ENCODE measurements at places on chromosomes 2 and 18.

GRCh38 chr2:20423847-20424246 lies 23.0 kb upstream of the RHOB start:
- DNase-seq, result no peak

DNA sequence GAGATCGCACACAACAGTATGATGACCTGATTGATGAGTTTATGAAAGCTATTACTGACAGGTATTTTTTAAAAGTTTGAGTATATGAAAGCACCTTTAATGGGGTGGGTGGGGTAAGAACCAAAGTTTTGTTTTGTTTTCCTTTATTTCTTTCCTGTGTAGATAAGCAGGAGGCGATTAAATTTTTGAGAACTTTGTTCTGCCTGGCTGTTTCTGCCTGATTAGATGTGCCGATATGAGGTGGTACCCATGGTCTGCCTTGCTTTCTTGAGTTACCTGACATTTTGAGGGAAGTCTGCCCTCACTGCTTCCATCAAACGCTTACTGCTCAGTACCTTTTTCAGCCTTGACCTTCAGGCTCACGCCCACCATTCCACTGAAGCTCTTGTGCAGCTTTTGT lies 39.2 kb downstream of the ME2 start:
- no peak for DNase-seq

DNA sequence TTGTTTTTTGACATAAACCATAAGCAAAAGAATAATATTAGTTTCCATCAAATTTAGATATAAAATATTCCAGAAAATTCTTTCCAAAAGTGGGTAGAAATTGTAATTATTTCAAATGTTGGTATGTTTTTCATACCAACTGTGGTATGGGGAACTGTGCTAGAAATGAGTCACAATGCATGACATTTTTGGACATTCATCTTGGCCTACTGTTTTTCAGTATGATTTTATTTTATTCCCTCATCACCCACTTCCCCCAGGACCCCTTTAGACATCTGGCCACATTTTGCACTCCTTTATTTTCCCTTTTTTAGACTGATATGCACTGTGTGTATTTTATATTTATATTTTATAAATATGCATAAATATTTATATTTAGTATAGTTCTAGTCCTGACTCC lies 97.1 kb downstream of the DPP4 start:
- no peak for DNase-seq

- DNase-seq, result no peak
Measured at GRCh38 chr2:197919487-197919886, 115.1 kb downstream of the PLCL1 start.

GRCh38 chr18:68742206-68742605 lies 27.3 kb upstream of the TMX3 start:
- DNase-seq, result no peak

- no peak for DNase-seq
Measured at GRCh38 chr2:238499731-238500580, 73.2 kb downstream of the ASB1 start.

DNA sequence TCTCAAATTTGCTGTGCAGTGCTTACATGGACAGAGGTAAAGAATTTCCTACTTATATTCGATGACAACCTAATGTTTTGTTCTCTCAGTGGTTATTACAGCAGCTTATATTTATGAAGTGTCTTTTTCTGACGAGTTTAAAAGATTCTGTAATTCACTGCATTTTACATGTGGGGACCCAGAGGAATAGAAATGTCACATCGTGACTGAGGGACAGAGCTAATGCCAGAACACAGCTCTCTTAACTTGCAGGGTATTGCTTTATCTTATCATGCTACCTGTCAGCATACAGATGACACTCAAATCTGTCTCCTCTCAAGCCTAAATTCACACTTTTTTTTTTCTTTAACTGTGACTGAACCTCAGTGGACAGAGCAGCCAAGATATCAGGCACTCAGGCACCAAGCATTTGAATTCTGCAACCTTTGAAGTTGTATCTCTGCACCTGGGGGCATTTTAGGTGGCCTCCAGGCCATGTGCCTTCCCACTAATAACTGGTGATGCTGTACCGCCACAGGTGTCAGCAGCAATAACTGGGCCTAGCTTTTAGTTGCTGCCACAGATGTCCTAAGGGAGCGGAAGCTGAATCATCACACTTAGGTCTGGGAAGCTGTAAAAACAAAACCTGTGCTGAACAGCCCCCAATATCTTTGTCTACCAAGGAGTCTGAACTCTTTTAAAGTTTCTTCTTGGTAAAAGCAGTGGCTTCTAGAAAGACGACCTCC lies 315.8 kb upstream of the NRP2 start:
- DNase-seq, result no peak

- DNase-seq, result no peak
Measured at GRCh38 chr18:23893653-23894052, 120.9 kb upstream of the TTC39C start.

DNA sequence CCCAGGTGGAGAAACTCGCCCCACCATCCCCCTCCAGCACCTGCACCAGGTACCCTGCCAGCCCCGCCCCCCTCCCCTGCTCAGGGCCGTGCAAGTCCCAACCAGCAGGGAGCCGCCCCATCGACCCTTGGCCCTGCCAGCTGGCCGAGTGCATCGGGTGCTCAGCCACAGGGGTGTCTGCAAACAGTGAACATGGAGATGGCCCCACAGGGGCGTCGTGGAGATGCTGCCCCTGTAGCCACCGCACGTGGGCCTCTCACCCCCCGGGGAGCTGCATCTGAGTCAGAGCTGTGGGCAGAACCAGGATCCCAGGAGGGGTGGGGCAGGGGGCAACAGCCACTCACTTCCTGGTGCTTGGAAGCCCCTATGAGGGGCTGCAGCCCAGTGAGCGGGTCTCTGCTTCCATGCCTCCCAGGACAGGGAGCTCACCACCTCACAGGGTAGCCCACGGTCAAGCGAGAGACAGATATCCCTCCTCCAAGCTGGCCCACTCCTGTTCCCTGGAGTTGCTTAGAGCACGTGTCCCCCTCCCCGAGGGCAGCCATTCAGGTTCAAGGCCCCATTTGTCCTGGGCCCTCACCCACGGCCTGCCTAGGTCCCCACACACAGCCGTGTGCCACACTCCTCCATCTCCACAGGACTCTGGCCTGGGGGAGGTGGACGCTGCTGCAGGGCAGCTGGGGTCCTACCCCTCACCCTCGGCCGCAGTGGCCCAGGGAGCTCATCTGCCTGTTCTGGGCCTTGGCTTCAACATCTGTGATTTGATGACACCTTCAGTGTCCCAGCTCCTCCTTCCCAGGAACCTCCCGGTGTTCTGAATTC lies 1.1 kb upstream of the MAB21L4 start:
- no peak for DNase-seq

DNA sequence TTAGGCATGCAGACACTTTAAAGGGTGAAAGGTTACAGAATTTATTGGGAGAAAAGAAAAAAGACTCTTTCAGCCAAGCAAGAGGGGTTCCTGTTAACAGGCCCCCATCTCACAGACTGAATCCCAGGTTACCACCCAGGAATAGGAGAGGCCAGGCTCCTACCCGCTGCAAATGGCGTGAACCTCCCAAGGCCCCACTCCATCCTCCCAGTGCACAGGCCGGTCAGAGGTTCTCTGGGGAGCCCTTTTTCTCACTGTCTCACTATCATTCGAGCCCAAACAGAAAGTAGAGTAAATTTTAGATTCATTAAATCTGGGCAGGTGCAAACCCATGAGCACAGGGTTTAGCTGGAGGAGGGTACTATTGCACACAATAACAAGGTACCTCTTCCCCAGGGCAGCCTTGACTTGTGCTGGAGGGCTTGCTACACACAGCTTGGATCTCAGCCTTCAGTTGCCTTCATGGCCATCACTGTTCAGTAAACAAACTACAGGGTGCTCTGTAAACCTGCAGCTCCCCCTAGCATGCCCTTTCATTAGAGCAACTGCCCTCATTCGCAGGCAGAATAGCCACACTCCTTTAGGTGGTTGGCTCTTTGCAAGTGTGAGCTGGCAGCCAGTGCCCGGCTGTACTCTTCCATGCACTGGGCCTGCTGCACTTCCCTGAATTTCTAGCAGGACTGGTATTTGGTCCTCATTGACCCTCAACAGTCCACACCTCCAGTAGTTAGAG lies 7.3 kb upstream of the PLEK start:
- DNase-seq, result no peak

DNA sequence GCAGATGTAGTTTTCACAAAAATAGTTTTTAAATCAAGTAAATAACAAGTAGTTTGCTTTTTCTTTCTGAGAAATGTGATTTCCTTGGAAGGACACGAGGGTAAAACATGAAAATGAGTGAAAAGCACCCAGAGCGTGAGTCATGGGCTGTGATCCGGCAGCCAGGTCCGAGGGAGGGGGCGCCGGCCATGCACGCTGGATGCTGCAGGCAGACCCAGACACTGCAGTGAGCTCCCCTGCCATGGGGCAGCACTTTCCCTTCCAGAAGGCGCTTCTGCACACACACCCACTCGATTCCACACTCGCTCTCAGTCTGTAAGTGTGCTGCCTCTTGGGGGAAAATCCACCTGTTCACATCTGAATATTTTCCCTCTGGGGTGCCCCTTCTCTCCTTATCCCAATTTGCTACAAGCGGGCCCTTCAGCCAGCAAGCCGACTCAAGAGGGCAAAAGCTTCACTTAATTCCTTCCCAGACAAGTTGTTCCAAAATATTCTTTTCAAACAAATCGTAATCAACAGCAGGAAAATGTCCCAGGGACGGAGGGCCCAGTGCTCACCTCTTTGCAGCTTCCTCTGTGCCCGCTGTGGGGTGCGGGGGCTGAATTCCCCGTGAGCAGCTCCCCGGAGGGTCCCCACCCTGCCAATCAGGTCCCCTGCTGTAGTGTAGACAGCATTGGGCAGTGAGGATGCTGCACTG lies 87.0 kb upstream of the ID2 start:
- no peak for DNase-seq

DNA sequence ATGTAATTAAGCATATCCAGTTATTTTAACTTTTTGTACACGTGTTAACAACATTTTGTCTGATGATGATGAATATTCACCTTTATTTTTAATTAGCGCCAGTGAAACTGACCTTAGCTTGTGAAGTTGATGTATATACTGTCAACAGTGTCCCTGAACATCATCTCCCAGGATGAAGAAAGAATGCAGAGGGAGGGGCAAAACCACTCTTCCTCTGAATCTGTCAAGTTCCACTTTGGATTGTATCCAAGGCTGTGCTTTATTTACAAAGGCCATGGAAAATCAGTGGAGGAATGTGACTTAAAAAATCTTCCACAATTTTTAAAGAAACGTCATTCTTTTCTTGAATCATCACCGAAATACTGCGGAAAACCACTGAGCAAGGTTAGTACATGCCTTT lies 4.5 kb upstream of the RMDN2 start:
- no peak for DNase-seq

DNA sequence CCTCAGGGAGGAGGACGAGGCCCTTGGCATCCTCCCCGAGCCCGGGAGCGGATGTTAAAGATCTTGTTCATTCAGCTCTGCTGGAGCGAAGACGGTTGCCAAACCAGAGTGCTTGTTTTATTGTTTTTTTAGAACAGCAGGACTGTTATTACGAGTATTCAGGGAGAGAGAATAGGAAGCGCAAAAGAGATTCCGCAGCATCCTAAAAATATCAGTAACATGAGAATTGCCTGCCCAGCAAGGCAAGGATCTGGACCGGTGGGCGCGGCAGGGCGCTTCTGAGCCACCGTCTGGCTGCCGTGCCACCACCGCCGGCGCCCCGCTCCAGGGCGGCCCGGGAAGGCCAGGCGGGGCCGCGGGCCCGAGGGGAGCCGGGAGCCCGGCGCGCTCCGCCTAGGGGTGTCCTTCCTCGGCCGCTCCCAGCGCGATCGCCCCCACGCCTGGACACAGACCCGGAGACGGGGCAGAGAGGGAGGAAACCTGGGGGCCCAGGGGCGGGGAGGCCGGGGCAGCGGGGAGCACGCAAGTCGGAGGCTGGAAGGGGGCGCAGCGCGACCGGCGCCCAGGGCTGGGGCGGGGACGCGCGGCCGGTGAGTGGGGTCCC lies 843 bp downstream of the CYS1 start:
- DNase-seq, result no peak

DNA sequence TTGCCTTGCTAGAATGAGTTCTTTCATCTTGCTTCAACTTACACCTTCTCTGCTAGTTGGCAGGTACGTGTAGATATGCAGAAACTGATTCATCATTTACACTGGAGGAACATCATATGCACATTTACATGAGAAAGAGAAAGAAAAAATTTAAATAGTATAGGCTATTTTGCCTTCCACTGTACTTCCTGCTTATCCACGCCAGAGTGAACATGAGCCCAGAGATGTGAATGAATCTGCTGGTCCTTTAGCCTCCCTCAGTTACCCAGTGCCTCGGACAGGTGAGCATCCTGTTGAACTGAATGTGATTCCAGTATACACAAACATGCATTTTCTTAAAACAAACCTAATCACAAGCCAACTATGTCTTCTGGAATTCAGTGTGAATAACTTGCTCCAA lies 83.6 kb downstream of the SESTD1 start:
- no peak for DNase-seq

GRCh38 chr2:234048049-234048448 lies 2.5 kb upstream of the SPP2 start:
- no peak for DNase-seq

- DNase-seq, result no peak
Measured at GRCh38 chr2:234793212-234793785, 158.5 kb upstream of the SH3BP4 start.

DNA sequence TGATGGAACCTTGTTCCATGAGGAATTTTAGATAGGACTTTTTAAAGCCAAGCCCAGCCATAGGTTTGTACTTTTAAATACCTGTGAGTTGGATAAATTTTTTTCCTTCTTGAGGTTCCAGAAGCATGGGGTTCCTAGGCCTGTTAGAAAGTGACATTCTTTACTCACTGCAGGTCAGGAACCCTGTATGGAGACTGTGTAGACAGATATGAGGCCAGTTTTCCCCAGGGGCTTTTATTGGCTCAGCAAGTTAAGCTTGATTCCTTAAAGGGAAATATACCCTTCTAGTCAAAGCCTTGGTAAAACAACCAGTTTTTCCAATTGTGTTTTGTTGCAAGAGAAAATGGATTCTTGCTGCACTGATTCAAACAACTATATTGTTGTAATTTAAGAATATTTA lies 38.4 kb upstream of the GMCL1 start:
- no peak for DNase-seq

DNA sequence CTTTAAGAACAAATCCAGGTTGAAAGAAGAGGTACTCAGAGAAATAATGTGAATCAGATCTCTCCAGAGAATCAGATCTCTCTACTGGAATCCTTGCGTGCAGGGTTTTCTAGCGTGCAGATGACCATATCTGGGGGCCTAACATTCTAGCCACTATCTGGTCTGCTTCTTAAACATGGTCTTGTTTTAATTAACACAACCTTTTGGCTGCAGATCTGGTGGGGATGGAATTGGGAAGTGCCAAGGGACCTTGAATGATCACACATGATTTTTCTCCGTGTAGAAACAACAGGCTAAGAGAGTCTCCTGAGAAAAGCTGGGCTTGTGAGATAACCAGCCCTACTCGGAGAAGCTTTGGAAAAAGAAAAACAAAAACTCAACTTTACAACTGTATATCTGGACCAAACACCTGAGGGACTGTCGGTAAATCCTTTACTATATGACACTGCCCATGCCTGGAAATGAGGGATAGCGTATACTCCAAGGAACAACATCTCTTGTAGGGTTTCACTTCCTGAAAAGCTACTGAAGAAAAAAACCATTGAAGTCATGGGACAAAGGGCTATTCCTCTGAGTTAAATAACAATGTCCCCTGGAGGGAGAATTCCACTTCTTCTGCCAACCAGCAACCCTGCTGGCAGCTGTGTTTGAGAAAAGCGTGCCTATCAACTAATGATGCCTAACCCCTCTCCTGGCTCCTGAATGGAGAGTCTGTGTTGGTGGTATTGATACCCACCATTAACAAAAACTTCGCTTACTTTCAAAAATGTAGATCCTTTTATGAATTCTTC lies 171.0 kb upstream of the REV1 start:
- no peak for DNase-seq

GRCh38 chr2:8002765-8003393 lies 679.0 kb upstream of the ID2 start:
- DNase-seq, result no peak

GRCh38 chr2:153476816-153477635 lies 1.5 kb downstream of the RPRM start:
- DNase-seq, result no peak

Data from NCI-H187 treated with DMSO at 0.1 percent for 48 hours (cell line).